ENCODE measurements at places on chromosomes 7 and 10. TPM values are rescaled to one million over a fixed set of nuclear protein-coding genes. Genes with fewer than 3 reads are reported as not detected.

The COA1 gene
- total RNA-seq: 53.5 TPM

The PNLIPRP3 gene
- total RNA-seq: not detected

The OAT gene
- 31.2 TPM for total RNA-seq

The STOX1 gene
- total RNA-seq: 0.73 TPM

The SPDYE1 gene
- not detected for total RNA-seq

The SRGN gene
- total RNA-seq: 215 TPM

The DGKI gene
- 0.34 TPM for total RNA-seq

The CYP3A7 gene
- total RNA-seq: not detected

The UFSP1 gene
- total RNA-seq: 2.9 TPM

The FXYD4 gene
- total RNA-seq: 0.30 TPM

The PRF1 gene
- 78.3 TPM for total RNA-seq

The LIPF gene
- not detected for total RNA-seq

The RAMP3 gene
- total RNA-seq: not detected

The OR2A42 gene
- not detected for total RNA-seq

The PRPS1L1 gene
- not detected for total RNA-seq

The VSTM4 gene
- 0.27 TPM for total RNA-seq

The NEUROD6 gene
- not detected for total RNA-seq

The NPSR1 gene
- not detected for total RNA-seq

The CHN2 gene
- 3.4 TPM for total RNA-seq

The NEUROG3 gene
- total RNA-seq: not detected

The DCLRE1A gene
- 14.4 TPM for total RNA-seq

The PDZD7 gene
- total RNA-seq: 0.77 TPM

The DNAJC9 gene
- 59.7 TPM for total RNA-seq

The MRPS16 gene
- total RNA-seq: 105 TPM

The STEAP4 gene
- total RNA-seq: not detected

The MSRB2 gene
- 13.4 TPM for total RNA-seq

The ARHGEF5 gene
- 11.9 TPM for total RNA-seq

The CXCL12 gene
- total RNA-seq: not detected

The OGA gene
- total RNA-seq: 129 TPM

The IL15RA gene
- 23.1 TPM for total RNA-seq

The MIOS gene
- total RNA-seq: 18.2 TPM

The EIF5AL1 gene
- total RNA-seq: 0.20 TPM

The MBL2 gene
- not detected for total RNA-seq

The CALHM3 gene
- total RNA-seq: not detected

The SLC18A2 gene
- 0.09 TPM for total RNA-seq

The ATAD1 gene
- total RNA-seq: 43.1 TPM

The KCNH2 gene
- 0.36 TPM for total RNA-seq

The PDE6C gene
- not detected for total RNA-seq

The STEAP1 gene
- not detected for total RNA-seq

The EN2 gene
- not detected for total RNA-seq

The BMPER gene
- not detected for total RNA-seq

The GCK gene
- total RNA-seq: 0.25 TPM

The TMED4 gene
- total RNA-seq: 64.5 TPM

Data from T-helper 2 cell treated with Interferon-gamma antibody and Interleukin-4, amounts not matched to agents 100 ng/mL and 5 ng/mL, for 36 hours (primary cell).